Activated T-cell treated with anti-CD3 and anti-CD28 coated beads, Interleukin-2, amount 50 U/mL, for 24 hours (primary cell): ENCODE measurements at places on chromosomes 1 and 21.

- DNase-seq: no peak
Measured at GRCh38 chr1:227792216-227793078, 23.0 kb upstream of the PRSS38 start.

DNA sequence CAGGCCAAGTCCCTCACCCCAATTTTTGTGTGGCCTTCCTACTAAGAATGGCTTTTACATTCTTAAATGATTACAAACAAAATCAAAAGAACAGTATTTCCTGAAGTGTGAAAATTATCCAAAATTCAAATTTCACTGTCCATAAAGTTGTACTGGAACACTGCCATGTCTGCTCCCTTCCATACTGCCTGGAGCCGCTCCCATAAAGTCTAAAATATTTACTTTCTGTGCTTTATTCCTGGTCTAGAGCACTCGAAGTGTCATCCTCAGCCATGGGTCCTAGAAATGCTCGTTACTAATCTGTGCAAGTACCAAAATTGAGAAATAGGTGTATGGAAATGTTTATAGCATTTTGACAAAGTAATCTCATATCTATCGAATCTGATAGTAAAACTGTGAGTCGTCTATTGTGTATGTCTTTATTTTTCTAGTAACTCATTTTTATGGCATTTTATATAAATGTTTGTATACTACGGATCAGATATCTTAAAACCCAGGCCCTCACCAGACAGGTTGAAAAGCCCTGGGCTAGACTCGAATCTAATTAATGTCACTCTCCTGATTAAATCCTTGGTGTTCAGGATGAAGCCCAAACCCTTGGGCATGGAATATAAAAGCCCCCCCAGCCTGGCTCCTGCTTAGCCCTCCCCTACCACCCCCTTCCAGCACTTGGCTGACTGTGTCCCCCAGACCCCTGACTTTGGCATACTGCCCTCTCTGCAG lies 4.9 kb downstream of the LBR start:
- no peak for DNase-seq

DNA sequence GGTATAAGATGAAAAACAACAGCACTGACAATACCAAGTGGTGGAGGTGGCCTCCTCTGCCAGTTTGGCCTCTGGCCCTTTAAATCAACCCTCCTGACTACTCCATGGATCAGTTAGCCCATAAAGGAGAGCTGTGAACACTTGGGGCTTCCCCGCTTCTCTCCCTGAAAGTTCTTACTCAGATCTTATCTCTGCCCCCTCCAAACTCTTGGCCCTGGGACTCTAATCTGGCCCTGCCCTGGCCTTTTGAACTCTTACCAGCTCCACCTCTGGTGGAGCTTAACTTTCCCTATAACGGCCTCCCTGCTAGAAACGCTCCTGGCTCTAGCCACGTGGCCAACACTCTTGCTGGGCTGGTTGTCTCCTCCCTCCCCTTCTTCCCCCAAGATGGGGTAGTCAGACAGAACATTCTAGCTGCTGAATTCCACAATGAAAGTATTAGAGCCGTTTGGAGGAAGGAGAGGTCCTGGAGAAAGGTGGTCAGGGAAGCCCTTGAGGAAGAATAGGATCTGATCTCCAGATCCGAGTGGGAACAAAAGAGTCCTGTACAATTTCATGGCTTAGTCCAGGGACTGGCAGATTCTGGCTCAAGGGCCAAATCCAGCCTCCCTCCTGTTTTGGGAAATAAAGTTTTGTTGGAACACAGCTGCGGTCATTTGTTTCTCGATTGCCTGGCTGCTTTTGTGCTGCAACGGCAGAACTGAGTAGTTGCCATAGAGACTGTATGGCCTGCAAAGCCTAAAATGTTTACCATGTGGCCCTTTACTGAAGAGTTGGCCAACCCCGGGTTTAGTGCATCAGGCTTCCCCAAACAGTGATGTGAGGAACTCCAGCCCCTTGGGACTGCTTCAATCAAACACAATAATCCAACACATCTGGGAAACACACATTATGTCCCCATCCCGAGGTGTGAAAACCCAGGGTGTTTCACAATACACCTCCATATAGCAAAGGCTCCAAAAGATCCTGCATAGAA lies 9.5 kb upstream of the PIGR start:
- DNase-seq: no peak

DNA sequence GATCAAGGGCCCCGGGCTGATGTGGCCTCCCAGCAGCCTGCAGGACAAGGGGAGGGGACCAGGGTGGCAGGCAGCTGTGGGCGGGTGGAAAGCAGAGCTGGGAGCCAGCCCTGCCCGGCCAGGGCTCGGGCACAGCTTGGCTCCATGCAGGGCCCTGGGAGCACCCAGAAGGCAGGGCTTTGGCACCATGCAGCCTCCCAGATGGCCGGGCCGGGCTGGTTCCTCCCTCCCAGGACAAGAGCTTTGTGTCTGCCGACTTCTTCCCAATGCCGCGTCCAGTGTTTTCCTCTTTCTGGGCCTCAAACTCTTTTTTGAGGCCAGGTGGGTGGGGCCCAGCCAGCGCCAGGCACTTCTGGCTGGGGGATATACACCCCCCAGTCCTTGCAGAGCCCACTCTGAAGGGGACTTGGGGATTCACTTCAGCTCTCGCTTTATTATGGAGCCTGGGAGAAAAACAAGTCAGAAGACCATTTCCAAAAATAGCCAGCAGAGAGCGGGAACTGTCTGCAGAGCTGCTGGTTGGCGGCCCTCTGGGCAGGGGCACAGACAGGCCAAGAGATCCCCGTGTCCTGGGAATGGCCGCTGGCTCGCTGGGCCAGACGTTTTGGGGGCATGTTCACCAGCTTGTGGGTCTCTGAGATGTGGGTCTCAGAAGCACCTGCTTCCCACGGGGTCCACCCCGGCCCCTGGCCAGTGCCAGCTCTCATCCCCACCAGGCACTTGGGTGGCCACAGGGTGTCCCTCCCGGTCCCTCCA lies 103.8 kb upstream of the ARHGEF16 start:
- no peak for DNase-seq

GRCh38 chr1:64917907-64918306 lies 48.4 kb downstream of the JAK1 start:
- no peak for DNase-seq

- DNase-seq: no peak
Measured at GRCh38 chr1:2483970-2484369, 7.9 kb downstream of the PLCH2 start.

- DNase-seq: no peak
Measured at GRCh38 chr1:164498792-164499191, 60.2 kb upstream of the PBX1 start.

- no peak for DNase-seq
Measured at GRCh38 chr1:51019811-51020210, 49.8 kb downstream of the CDKN2C start.

DNA sequence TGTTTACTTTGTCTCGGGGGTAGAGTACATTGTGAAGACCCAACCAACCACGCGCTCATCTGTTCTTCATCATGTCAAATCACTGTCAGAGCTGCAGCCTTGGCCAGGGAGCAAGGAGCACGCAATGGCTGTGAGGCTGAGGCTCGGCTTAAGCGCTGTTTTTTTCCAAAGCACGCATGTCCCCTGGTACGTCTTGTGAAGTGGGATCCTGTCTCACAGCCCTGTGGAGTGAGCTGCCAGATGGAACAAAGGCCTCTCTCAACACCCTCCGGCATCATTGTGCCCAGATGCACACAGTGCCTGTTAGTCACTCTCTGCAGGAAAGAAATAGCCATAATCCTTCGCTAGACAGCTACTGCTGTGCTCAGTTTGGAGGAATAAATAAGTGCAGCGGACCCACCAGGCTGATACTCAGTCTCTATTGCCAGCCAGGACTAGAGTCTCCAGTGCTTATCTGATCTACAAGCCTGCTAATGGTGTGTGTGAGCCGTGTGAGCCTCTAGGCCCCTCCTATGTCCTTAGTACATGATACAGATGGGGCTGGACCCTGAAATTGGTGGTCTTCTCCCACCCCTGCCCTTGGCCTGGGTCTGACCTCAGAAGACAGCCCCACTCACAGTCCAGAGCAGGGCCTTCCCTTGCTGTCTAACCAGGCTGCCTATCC lies 91.3 kb upstream of the COA6 start:
- DNase-seq: no peak

GRCh38 chr1:60502506-60502905 lies 428.9 kb upstream of the C1orf87 start:
- no peak for DNase-seq

DNA sequence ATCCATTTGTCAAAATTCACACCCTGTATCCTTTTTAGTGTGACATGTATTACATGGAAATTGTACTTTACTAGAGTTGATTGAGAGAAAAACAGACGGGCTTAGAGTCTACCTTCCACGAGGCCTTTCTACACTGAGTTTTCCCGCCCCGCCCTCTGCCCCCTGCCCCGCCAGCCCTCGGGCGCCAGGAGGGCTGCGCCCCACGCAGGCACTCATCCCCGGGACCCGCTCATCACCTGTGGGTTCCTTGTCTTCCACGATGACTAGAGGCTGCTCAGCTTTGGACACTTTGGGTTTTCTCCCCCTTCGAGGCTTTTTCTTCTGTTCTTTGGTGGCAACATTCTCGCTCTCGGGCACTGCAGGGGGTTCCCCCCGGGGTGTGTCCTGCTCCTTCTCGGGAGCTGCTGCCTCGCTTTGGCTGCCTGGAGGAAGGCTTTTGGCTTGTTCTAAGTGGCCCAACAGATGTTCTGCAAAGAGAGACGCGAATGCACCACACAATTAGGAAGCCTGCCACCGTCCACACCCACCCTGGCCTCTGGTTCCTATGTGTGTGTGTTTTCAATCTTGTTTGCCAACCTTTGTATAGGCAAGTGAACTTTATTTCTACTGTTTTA lies 39.6 kb downstream of the PRDM15 start:
- no peak for DNase-seq

DNA sequence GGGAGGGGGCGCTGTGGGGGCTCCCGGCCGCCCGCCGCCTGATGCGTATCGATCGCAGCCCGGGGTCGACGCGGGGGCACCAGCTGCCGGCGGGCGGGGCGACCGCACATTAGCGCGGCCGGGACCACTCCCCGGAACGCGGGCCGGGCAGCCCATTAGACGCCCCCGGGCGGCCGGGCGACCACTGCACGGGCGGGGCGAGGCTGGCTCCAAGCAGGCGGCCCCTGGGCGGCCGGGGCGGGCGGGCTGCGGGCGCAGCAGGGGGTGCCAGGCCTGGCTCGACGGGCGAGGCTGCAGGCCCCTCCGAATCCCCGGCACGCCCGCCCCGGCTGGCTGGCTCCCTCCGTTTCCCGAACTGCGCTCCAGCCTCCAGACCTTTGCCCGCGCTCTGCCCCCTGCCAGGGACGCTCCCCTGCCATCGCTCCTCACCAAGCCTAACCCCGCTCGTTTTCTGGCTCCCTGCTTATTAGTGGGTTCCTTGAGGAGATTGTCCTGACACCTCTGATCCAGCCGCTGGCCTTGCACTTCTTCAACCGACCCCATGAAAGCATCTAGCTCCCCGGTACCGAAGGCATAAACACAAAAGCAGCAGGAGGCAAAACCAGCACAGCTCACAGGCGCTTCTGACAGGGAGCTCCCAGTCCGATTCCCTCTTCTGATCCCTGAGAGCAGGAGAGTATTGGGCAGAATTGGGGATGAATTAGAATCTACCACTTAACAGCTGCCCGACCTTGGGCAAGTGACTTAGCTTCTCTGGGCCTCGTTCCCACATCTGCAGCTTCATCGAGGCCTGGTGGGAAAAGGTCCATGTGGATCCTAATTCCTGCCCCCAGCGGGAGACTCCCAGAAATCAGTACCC lies 92.6 kb upstream of the CASZ1 start:
- DNase-seq: no peak

DNA sequence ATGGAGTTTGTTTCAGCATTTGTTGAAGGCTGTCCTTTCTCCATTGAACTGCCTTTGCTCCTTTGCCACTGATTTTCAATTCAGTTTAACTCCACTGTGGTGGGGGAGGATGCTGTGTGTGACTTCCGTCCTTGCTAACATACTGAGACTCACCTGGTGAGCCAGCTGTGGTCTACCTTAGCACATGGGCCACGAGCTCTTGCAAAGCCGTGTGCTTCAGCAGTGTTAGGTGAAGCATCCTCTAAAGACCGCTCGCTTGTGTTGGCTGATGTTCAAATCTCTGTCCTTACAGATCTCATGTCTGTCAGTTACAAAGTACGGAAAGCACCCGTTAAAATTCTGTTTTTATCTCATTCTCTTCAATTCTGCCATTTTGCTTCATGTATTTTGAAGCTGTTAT lies 3.6 kb upstream of the SPATC1L start:
- no peak for DNase-seq

DNA sequence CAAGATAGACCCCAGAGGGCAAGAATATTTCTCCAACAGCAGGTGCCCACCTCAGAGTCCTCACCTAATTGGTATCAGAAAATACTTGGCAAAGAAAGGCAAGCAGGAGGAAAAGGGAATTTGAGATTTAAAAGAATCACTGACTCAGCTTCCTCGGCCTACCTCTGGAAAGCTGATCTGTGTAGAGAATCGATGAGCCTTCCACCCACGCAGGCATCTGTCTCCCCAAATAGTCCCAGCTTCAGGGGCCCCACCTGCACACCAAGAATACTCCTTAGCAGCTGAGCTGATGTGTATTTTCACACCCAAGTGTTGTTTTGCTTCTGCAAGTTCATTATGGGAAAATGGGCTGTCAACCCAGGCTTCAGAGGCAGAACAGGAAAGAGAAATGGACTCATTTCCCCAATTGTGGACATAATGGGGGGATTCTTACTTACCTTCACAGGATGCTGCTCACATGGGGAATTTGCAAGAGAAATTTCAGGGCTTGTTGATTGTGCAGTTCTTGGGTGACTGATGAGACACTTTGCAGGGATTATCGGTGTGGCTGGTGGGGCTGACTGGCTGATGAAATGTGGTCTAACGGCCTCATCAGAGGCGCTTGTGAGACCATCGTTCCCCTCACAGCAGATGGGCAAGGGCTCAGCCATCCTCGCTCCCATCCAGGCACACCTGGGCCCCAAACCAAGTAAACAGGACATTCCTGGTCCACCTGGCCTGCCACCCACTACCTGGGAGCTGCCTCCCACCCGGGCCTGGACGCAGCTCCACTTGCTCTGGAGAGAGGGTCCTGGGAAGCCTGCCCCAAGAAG lies 436.3 kb downstream of the PTPRU start:
- DNase-seq: peak; percentile 7

GRCh38 chr1:4395158-4395557 lies 259.3 kb upstream of the AJAP1 start:
- DNase-seq: no peak

DNA sequence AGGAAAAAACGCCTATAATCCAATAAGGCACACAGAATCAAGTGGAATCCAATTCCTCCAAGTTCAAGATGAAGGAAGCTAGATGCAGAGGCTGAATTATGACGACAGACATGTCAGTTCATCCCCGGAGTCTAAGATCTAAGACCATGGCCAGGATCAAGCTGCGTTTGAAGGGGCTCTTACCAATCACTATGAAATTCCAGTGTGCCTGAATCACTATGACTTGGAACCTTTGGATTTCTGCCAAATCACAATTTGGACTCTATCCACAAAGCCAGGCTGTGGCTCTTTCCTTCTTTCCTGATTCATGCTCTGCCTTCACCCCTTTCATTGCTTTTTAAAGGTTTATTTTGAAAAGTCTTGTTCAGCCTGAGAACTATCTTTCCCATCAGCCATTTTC lies 17.1 kb downstream of the OLIG2 start:
- no peak for DNase-seq
